Peyer's patch (tissue), 4 donors: ENCODE measurements at places on chromosomes 1 and 21. TPM values are rescaled to one million over a fixed set of nuclear protein-coding genes. Genes with fewer than 3 reads are reported as not detected.

GRCh38 chr1:31230378-31230777 lies 9.3 kb downstream of the NKAIN1 start:
- no peak for DNase-seq
- no peaks in the 10 kb centered on the region for H3K27me3 ChIP-seq
- H3K4me3 ChIP-seq = no peak overlapping the region

DNA sequence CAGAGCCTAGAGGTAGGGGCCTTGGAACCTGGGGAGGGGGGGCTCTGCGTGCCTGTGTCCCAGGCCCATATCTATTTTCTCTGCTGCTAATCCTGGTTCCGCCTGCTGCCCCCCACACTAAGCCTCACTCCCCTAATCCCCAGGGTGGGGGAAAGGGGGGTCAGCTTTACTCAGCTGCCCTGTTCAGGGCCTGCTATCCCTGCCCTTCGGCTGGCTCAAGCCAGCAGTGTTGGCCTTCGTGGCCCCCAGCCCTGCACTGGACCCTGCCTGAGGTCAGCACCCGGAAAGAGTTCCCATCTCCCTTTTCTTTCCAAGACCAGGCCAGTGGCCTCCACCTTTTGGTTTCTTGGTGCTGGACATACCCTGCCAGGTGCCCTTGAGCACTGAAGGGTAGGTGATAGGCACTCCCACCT lies 8.4 kb downstream of the ZBTB7B start:
- DNase-seq = no peak
- no peaks in the 10 kb centered on the region for H3K27me3 ChIP-seq
- H3K4me3 ChIP-seq = peak overlapping the region; percentile 63
- no peaks in the 10 kb centered on the region for H3K36me3 ChIP-seq
- peaks cover 79% of the 10 kb centered on the region for H3K4me1 ChIP-seq

DNA sequence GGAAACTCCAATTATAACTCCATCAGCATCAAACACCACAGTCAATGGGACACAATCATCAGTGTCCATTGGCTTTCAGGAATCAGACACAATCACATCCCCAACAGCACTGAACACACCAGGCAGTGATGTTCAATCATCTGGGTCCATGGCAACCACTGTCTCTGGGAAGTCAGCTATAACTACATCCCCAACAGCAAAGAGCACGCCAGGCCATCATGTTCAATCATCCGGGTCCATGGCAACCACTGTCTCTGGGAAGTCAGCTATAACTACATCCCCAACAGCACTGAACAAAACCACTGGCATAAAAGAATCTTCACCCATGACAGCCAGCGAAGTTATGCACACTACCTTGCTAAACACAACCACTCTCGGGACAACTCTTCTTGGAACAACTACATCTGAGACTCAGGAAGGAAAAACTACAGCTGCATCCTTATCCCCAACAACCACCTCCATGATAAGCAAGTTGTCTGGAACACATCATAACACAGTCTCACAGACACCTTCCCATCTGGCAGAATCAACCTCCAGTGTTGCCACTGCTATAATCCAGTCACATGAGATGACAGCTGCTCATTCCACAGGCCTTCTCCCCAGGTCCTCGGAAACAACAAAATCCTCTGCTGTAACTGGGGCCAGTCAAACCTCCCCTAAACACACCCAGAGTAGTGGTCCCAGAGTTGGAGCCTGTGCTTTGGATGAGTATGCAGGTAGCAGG lies 19.9 kb downstream of the CATSPER4 start:
- no peak overlapping the region for H3K27ac ChIP-seq
- DNase-seq = no peak
- H3K27me3 ChIP-seq = no peaks in the 10 kb centered on the region
- no peak overlapping the region for H3K4me3 ChIP-seq
- H3K36me3 ChIP-seq = no peaks in the 10 kb centered on the region

DNA sequence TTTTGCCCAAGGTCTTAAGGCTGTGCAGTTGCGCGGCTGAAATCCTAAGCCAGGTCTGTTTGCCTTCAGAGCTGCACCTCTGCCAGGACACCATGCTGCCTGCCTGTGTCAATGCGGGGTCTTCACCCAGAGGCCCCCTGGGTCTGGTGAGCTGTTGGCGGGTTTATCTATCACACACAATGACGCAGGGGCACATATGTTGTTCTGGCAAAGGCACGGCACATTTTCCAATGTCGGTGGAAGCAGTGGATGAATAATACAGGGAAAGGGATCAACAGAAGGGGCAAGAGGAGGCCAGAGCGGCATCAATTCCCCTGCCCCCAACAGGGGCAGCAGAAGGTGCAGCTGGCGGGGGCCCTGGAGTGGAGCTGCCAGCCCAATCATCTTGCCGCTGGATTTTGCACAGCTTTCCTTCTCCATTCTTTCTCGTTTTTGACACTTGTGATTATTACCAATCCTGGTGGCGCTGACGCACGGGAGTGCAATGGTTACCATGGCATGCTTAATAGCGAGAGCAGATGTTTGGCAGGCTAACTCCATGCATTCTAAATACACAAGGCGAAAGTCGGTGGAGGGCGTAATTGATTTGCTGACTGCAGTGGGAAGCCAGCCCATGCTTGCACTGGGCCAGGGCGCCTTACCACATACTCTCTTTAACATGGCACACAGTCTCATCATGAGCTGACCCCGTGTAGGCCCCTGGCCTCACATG lies 45.8 kb upstream of the CYP2J2 start:
- no peaks in the 10 kb centered on the region for H3K36me3 ChIP-seq
- no peaks in the 10 kb centered on the region for H3K27me3 ChIP-seq
- no peak overlapping the region for H3K4me3 ChIP-seq
- no peak overlapping the region for H3K27ac ChIP-seq
- DNase-seq = no peak

- no peaks in the 10 kb centered on the region for H3K36me3 ChIP-seq
- no peaks in the 10 kb centered on the region for H3K4me1 ChIP-seq
- H3K4me3 ChIP-seq = no peak overlapping the region
- H3K27me3 ChIP-seq = no peaks in the 10 kb centered on the region
Measured at GRCh38 chr1:154595621-154596020, 12.4 kb downstream of the ADAR start.

- peak overlapping the region; percentile 61 for H3K27ac ChIP-seq
- H3K36me3 ChIP-seq = no peaks in the 10 kb centered on the region
- H3K4me1 ChIP-seq = no peaks in the 10 kb centered on the region
- no peak for DNase-seq
- H3K27me3 ChIP-seq = no peaks in the 10 kb centered on the region
Measured at GRCh38 chr1:183916574-183916973, 111.7 kb downstream of the RGL1 start.

DNA sequence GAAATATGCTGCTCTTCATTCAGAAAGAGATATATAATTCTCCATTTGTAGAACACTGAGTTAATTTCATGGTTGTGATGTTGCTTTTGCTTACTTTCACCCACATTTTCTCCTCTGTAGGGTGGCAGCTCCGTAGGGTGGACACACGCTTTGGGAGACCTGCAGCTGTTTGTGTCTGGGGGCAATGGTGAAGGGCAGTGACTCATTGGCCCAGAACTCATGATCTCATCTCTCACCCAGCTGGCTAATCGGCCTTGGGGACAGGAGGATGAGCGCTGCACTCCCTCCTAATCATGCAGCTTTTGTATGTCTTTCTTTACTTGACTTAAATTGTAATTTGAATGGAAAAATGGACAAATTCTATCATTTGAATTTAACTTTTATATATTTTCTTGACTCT lies 9.6 kb downstream of the DISC1 start:
- H3K4me1 ChIP-seq = no peaks in the 10 kb centered on the region
- no peaks in the 10 kb centered on the region for H3K27me3 ChIP-seq
- no peak overlapping the region for H3K4me3 ChIP-seq
- DNase-seq = no peak
- no peak overlapping the region for H3K27ac ChIP-seq
- no peaks in the 10 kb centered on the region for H3K36me3 ChIP-seq

GRCh38 chr1:24966121-24966723 lies 36.1 kb upstream of the RUNX3 start:
- H3K36me3 ChIP-seq = no peaks in the 10 kb centered on the region
- H3K27ac ChIP-seq = peak overlapping the region; percentile 90
- peaks cover 19% of the 10 kb centered on the region for H3K4me1 ChIP-seq
- DNase-seq = no peak

GRCh38 chr1:55517036-55517435 lies 301.9 kb upstream of the USP24 start:
- H3K4me3 ChIP-seq = no peak overlapping the region
- no peaks in the 10 kb centered on the region for H3K4me1 ChIP-seq
- no peaks in the 10 kb centered on the region for H3K36me3 ChIP-seq
- no peak overlapping the region for H3K27ac ChIP-seq
- H3K27me3 ChIP-seq = no peaks in the 10 kb centered on the region
- no peak for DNase-seq

- no peaks in the 10 kb centered on the region for H3K4me1 ChIP-seq
- DNase-seq = no peak
- no peak overlapping the region for H3K27ac ChIP-seq
- no peaks in the 10 kb centered on the region for H3K27me3 ChIP-seq
- no peaks in the 10 kb centered on the region for H3K36me3 ChIP-seq
Measured at GRCh38 chr21:46442938-46443337, 15.8 kb upstream of the DIP2A start.

DNA sequence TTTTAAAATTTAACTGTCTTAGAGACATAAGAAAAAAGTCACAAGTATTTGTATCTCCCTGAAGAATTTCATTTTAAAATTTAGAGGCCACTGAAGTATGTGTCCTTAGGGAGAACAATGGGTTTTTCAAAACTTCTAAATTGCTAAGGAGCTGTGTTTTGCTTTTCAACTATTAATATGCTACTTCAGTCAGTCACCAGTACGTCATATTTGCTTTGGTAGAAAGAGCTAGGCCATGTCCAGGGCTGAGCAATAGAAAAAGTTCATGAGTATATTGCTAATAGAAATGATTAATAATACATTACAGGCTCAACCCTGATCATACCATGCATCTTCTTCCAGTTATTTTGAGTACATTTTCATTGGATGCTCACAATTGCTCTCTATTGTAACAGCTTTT lies 1.7 kb upstream of the SGIP1 start:
- no peaks in the 10 kb centered on the region for H3K27me3 ChIP-seq
- H3K36me3 ChIP-seq = no peaks in the 10 kb centered on the region
- no peak for DNase-seq
- H3K4me3 ChIP-seq = no peak overlapping the region
- H3K4me1 ChIP-seq = no peaks in the 10 kb centered on the region

- no peak for DNase-seq
- no peaks in the 10 kb centered on the region for H3K27me3 ChIP-seq
- no peaks in the 10 kb centered on the region for H3K36me3 ChIP-seq
- H3K4me3 ChIP-seq = no peak overlapping the region
Measured at GRCh38 chr1:117346206-117346928, 20.9 kb upstream of the MAN1A2 start.

Gene ACTL8
- total RNA-seq = not detected

Gene UBIAD1
- 12.3 TPM for total RNA-seq

Gene CFHR1
- total RNA-seq = not detected
